SJSA1 (cell line): ENCODE measurements at places on chromosomes 6 and 20. TPM values are rescaled to one million over a fixed set of nuclear protein-coding genes. Genes with fewer than 3 reads are reported as not detected.

DNA sequence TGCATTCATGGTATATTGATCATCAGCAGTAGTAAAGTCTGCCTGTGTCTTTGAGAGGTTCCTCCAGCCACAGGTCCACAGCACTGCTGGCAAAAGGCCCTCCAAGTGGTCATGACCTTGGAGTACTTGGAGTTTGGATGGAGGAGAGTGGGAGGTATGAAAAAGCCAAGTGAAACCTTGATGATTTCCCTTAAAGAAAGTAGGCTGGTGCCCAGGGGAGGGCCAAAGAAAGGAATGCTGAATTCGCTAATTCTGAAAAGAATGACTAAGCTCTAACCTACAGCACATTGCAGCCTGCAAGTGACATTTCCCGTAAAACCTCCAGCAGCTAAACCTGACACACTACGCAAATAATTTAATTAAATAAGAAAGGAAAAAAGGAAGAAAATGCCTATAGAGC lies 223.4 kb upstream of the TAB2 start:
- H3K4me1 ChIP-seq = peaks cover 39% of the 10 kb centered on the region
- DNase-seq = peak; percentile 79
- no peaks in the 10 kb centered on the region for H3K36me3 ChIP-seq
- H3K27me3 ChIP-seq = no peaks in the 10 kb centered on the region
- no peak overlapping the region for H3K4me3 ChIP-seq

DNA sequence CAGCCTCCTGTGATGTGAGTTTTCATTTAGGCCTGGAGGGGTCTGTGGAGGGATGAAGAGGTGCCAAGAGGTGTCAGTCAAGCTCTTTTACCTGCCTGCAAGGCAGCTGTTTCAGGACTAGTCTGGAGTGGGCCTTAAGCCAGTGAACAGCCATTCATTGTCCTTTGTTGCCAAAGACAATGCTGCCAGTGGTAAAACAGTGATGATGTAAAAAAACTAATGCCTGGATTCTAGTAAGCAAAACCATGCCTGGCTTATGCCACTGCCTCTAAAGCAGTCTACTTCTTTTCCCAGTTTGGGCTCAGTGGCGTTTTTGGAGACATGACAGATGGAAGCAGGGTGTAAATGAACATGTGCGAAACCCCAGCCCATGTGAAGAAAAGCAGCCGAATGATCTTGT lies 93.5 kb upstream of the KCNK16 start:
- H3K4me3 ChIP-seq = no peak overlapping the region
- H3K27me3 ChIP-seq = no peaks in the 10 kb centered on the region
- DNase-seq = peak; percentile 19

GRCh38 chr6:147322299-147323162 lies 118.3 kb downstream of the STXBP5 start:
- H3K36me3 ChIP-seq = peaks cover 14% of the 10 kb centered on the region
- DNase-seq = no peak
- H3K4me1 ChIP-seq = no peaks in the 10 kb centered on the region
- H3K27ac ChIP-seq = no peak overlapping the region
- H3K27me3 ChIP-seq = no peaks in the 10 kb centered on the region
- no peak overlapping the region for H3K4me3 ChIP-seq

DNA sequence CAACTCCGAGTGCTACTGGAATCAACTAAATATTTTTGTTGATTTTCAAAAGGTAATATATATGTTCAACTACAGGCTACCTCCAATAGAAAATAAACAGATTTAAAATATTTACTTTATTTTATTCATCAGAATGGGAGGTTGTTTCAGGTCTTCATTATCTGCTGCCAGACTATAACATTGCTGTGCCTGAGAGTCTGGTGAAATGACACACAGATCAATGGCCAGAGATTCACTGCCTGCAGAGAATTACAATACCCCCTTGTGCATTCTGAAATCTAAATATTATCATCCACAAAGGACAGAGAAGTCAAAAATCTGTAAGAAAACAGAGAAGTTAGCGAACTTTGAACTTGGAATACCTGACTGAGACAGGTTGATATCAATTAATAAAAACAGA lies 667.8 kb upstream of the GJE1 start:
- no peak for DNase-seq
- H3K27ac ChIP-seq = no peak overlapping the region; the same call in 1 of the 2 replicates
- H3K4me3 ChIP-seq = no peak overlapping the region
- peaks cover 11% of the 10 kb centered on the region for H3K4me1 ChIP-seq

- peaks cover 61% of the 10 kb centered on the region for H3K36me3 ChIP-seq
- no peaks in the 10 kb centered on the region for H3K27me3 ChIP-seq
- DNase-seq = no peak
These were observed 40.3 kb downstream of the SEC63 start for GRCh38 chr6:107917451-107918375.

GRCh38 chr6:158868122-158868480 lies 48.9 kb upstream of the EZR start:
- H3K27me3 ChIP-seq = no peaks in the 10 kb centered on the region
- no peaks in the 10 kb centered on the region for H3K36me3 ChIP-seq
- peak overlapping the region; percentile 98; the same call in 1 of the 2 replicates for H3K27ac ChIP-seq
- peaks cover 42% of the 10 kb centered on the region for H3K4me1 ChIP-seq
- no peak for DNase-seq

GRCh38 chr6:10567256-10568026 lies 46.3 kb downstream of the GCNT2 start:
- H3K27ac ChIP-seq = no peak overlapping the region
- no peaks in the 10 kb centered on the region for H3K27me3 ChIP-seq
- peaks cover 8% of the 10 kb centered on the region for H3K4me1 ChIP-seq
- DNase-seq = peak; percentile 42
- H3K36me3 ChIP-seq = peaks cover 8% of the 10 kb centered on the region; the same call in 1 of the 2 replicates

DNA sequence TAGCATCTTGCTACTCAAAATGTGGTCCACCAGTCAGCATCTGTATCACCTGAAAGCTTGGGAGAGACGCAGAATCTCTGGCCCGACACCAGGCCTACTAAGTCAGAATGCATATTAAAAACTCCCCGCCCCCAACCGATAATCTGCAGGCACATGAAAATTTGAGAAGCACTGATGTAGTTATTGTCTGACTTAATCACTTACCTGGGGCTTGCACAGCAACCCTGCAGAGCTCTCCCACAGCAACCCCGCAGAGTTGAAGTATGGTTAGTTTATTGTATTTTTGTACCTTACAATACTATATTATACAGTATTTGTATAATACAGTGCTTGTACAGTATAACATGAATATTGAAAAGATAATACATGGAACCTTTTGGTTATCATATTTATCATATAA lies 53.7 kb downstream of the KLHL31 start:
- no peak overlapping the region for H3K4me3 ChIP-seq
- H3K27me3 ChIP-seq = no peaks in the 10 kb centered on the region
- no peak overlapping the region for H3K27ac ChIP-seq
- no peaks in the 10 kb centered on the region for H3K36me3 ChIP-seq
- no peak for DNase-seq
- H3K4me1 ChIP-seq = peaks cover 7% of the 10 kb centered on the region; the same call in 1 of the 2 replicates

DNA sequence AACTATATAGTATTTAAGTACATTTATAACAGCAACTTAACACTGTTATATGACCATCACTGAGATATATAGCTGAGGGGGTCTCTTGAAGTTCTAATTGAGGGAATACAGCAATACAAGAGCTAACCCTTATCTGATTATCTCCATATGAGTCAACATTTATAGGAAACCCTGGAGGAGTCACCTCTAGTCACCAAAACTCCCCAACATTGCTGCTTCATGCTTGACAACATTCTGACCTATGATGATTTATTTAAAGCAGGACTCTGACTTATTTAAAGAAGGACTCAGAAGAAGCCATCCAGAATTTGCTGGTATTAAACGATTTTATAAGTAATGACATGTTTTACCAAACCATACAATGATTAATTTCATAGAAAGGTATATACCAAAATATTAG lies 182.6 kb upstream of the NOX3 start:
- no peaks in the 10 kb centered on the region for H3K4me1 ChIP-seq
- no peak overlapping the region for H3K27ac ChIP-seq
- no peaks in the 10 kb centered on the region for H3K36me3 ChIP-seq
- H3K27me3 ChIP-seq = no peaks in the 10 kb centered on the region

- H3K4me3 ChIP-seq = no peak overlapping the region
- H3K4me1 ChIP-seq = no peaks in the 10 kb centered on the region
- DNase-seq = no peak
- no peaks in the 10 kb centered on the region for H3K36me3 ChIP-seq
- H3K27ac ChIP-seq = no peak overlapping the region
These were observed 228.7 kb upstream of the POU3F2 start for GRCh38 chr6:98605705-98606104.

DNA sequence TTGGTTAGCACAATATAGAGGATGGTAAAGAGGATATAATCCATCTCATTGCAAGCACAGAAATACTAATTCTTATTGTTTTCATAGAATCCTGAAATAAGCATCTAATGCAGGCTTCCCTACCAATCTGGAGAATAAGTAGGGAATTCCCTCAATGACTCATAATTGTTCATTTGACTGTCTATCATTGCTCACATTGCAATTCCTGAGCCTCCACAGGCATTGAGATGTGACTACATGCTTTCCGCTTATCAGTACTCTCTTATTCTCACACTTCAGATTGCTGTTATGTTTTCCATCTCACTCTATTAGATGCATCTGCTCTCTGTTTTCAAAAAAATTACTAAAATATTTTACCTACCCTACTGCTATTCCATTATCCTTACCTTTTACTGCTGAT lies 216.2 kb upstream of the PRSS16 start:
- H3K36me3 ChIP-seq = no peaks in the 10 kb centered on the region
- DNase-seq = no peak
- no peak overlapping the region for H3K4me3 ChIP-seq
- no peak overlapping the region for H3K27ac ChIP-seq
- no peaks in the 10 kb centered on the region for H3K4me1 ChIP-seq

- no peak overlapping the region for H3K4me3 ChIP-seq
- no peak for DNase-seq
- H3K4me1 ChIP-seq = no peaks in the 10 kb centered on the region
- H3K27me3 ChIP-seq = no peaks in the 10 kb centered on the region
These were observed 49.8 kb downstream of the BCKDHB start for GRCh38 chr6:80156221-80156620.

DNA sequence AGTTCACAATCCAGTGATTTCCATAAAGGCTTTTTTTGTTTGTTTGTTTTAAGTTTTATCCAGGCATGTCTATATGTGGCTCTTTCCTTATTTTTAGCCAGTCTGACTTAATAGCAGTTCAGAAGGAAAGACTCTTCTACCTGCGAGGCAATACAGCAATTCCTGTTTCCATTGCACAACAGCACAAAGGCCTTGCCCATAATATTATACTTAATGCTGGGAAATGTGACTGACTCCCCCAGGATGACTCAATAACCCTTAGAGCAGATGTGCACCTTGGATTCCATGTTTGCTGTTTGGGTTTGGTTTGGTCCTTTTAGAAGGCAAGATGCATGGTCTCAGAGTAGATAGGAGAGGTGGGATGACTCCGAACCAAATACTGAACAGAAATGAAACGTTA lies 184.1 kb downstream of the MTFR2 start:
- H3K27me3 ChIP-seq = no peaks in the 10 kb centered on the region
- no peak for DNase-seq
- peaks cover 10% of the 10 kb centered on the region; the same call in 1 of the 2 replicates for H3K4me1 ChIP-seq
- no peak overlapping the region for H3K27ac ChIP-seq

GRCh38 chr6:35063701-35064280 lies 77.3 kb downstream of the TCP11 start:
- no peaks in the 10 kb centered on the region for H3K27me3 ChIP-seq
- H3K27ac ChIP-seq = no peak overlapping the region
- H3K36me3 ChIP-seq = 0 out of 2 replicates have a peak, but pooled peaks cover 5% of the 10 kb centered on the region
- no peak overlapping the region for H3K4me3 ChIP-seq
- no peaks in the 10 kb centered on the region for H3K4me1 ChIP-seq
- DNase-seq = no peak

GRCh38 chr20:418858-419365 lies 10.8 kb downstream of the RBCK1 start:
- H3K4me1 ChIP-seq = no peaks in the 10 kb centered on the region
- DNase-seq = no peak
- H3K4me3 ChIP-seq = no peak overlapping the region

- no peaks in the 10 kb centered on the region for H3K36me3 ChIP-seq
- DNase-seq = no peak
- no peak overlapping the region for H3K27ac ChIP-seq
These were observed 172.0 kb downstream of the TBC1D7 start for GRCh38 chr6:13156381-13156780.

- H3K27ac ChIP-seq = no peak overlapping the region
- H3K36me3 ChIP-seq = no peaks in the 10 kb centered on the region
- no peaks in the 10 kb centered on the region for H3K4me1 ChIP-seq
- H3K4me3 ChIP-seq = no peak overlapping the region
- DNase-seq = no peak
- no peaks in the 10 kb centered on the region for H3K27me3 ChIP-seq
These were observed 122.6 kb downstream of the OPRM1 start for GRCh38 chr6:154161689-154162088.

GRCh38 chr20:12414446-12415274 lies 497.0 kb downstream of the BTBD3 start:
- no peak for DNase-seq
- no peak overlapping the region for H3K27ac ChIP-seq
- H3K4me1 ChIP-seq = no peaks in the 10 kb centered on the region

DNA sequence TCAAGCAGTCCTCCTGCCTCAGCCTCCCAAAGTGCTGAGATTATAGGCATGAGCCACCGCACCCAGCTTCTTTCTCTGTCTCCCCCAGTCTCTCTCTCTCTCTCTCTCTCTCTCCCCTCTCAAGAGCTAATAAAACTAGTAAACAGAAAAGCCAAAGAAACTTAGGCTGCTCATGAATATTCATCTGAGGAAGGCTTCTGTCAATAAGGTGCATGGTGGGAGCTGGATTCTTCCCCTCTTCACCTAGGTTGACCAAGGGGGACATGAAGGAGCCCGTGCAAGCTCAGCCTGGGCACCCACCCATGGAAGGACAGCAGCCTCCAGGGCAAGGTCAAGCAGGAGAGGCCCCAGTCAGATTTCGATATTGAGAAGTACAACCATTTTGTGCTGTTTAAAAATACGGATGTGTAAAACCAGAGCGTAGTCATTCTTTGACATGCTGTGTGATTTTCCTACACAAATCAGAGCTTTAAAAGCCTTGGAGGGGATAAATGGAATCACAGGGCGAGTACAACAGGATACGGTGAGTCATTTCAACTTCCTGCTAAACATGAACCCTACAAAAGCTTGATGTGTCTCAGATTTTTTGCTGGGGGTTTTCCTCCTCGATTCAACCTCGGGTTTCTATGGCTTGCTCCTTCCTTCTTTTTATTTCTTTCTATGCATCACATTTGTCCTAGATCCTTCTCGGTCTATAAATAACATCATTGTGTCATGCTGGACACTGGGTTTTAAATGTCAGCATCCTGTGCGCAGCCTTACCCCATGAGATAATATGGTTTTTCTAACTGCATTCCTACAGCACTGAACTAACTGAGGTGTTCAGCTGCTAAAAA lies 368.9 kb upstream of the JARID2 start:
- peak overlapping the region; percentile 72 for H3K27ac ChIP-seq
- no peak overlapping the region for H3K4me3 ChIP-seq
- H3K4me1 ChIP-seq = peaks cover 20% of the 10 kb centered on the region
- no peaks in the 10 kb centered on the region for H3K27me3 ChIP-seq
- no peaks in the 10 kb centered on the region for H3K36me3 ChIP-seq

- no peaks in the 10 kb centered on the region for H3K27me3 ChIP-seq
- no peak for DNase-seq
- no peak overlapping the region for H3K27ac ChIP-seq
- H3K36me3 ChIP-seq = no peaks in the 10 kb centered on the region
- H3K4me1 ChIP-seq = peaks cover 10% of the 10 kb centered on the region
These were observed 123.4 kb upstream of the TENT5A start for GRCh38 chr6:81875782-81876293.

CLIC1 gene
- 1,071 and 1,205 TPM in 2 replicates for total RNA-seq

CDH4 gene
- 0.13 TPM in 1 of 2 replicates, not detected in the other for total RNA-seq

KCNS1 gene
- not detected in 2 replicates for total RNA-seq

HCK gene
- total RNA-seq = not detected in 2 replicates

MUC22 gene
- not detected in 2 replicates for total RNA-seq

TFAP2D gene
- not detected in 2 replicates for total RNA-seq

TSHZ2 gene
- total RNA-seq = not detected in 2 replicates

EMILIN3 gene
- not detected in 2 replicates for total RNA-seq

TCP11 gene
- total RNA-seq = 0.60 and 1.6 TPM in 2 replicates

PDYN gene
- 0.05 TPM in 1 of 2 replicates, not detected in the other for total RNA-seq

GRM4 gene
- total RNA-seq = not detected in 2 replicates

MUCL3 gene
- total RNA-seq = not detected in 2 replicates

CGAS gene
- 0.05 TPM in 1 of 2 replicates, not detected in the other for total RNA-seq

CDSN gene
- not detected in 2 replicates for total RNA-seq
